ENCODE measurements at places on chromosomes 5 and 9. TPM values are rescaled to one million over a fixed set of nuclear protein-coding genes. Genes with fewer than 3 reads are reported as not detected.

DNA sequence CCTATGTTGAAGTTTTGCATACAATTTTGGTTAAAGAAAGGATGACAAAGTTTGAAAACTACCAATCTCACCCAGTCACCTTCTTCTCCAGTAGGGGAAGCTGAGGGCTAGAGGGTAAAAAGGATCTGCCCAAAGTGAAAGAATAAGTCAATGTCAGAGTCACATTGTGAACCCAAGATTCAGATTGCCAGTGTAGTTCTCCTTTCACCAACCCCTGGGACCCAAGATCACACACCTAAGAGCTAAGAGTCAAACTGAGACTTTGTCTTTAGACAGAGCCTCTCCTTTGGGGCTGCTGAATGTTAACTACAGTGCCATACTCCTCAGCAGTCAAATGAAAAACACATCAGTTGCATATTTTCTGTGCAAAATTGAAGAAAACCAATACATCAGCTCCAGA is 210.6 kb downstream of the ATP10B start:
- DNase-seq: no peak

GRCh38 chr9:90009447-90009846 is 404.6 kb downstream of the GADD45G start:
- DNase-seq: no peak

DNA sequence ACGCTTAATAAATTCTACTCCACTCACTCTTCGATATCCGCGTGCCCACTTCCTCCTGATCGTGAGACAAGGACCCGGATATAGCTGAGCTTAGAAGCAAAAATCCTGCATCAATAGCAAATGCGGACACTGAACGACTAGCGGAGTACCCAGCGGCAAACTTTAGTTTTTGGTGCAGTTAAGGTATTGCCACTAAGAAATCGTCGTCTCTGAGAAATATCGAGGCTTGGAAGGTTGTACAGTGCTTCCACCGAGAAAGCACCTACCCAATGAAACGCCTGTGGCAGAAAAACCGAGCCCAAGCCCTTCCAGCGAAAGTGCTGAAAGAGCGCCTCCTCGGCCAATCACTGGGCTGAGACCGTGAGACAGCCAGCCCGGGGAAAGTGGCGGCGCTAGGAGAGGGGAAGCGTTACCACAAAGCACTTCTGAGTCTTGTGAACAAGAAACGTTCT is 32.2 kb downstream of the ANXA2R start:
- DNase-seq: peak; percentile 88

Gene PCDHGA9
- 7.8 TPM for total RNA-seq

Gene PPP3R2
- not detected for total RNA-seq

DNA sequence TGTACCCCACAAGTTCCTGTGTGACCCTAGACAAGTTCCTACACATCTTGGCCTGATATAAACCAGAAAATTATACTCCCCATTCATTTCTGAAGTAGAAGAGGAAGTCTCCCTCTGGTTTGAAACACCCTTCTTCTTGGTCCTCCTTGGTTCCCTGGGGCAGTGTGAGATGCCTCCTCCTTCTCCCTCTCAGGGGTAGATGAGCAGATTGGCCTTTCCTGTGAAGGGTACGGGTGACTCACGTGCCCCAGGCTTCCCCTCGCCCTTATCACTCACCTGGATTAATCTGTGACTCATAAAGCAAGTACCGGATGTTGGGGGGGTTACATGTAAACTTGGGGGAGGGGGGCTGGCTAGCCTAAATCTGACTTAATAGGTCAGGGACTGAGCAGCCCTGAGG is 11.1 kb upstream of the AQP3 start:
- DNase-seq: no peak

DNA sequence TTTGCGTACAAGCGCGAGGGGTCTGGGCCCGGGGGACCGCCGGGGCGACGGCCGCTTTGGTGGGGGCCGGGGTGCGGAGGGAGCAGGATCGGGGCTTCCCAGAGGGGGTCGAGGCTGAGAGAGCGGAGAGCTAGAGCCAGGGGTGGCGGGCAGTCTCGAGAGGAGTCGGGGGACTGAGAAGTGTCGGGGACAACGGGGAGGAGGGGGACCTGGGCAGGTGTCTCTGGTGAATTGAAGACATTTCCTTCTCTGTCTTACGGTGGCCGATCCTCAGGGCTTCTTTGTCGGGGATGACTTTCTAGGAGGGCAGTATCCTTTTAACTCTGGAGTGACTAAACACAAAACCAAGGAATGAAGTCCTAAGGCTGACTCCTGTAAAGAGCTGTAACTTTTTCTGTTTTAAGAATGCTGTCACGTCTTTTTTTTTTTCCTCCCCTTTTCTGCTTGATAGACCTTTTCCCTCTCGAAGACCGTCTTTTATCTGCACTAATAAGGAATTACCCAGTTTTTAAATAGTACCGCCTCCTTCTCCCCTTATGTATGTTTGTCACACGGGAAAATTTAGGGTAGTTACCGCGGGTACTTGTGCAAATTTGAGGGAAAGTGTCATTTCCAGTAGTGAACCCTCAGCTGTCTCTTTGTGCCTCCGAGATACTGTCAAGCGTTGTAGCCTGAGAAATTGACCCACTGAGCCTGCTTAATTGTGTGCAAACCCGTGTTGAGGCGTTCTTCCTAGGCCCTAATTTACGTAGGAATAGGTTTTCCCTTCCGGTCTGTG is 822 bp downstream of the DENND4C start:
- DNase-seq: peak; percentile 69

GRCh38 chr9:133658442-133659431 is 22.6 kb downstream of the DBH start:
- DNase-seq: no peak

Gene TNC
- 2.7 TPM for total RNA-seq

GRCh38 chr5:106454651-106455415 is 1215.9 kb downstream of the EFNA5 start:
- peak; percentile 81 for DNase-seq

Gene PCDHA4
- total RNA-seq: 12.5 TPM

Gene HTR4
- total RNA-seq: not detected

DNA sequence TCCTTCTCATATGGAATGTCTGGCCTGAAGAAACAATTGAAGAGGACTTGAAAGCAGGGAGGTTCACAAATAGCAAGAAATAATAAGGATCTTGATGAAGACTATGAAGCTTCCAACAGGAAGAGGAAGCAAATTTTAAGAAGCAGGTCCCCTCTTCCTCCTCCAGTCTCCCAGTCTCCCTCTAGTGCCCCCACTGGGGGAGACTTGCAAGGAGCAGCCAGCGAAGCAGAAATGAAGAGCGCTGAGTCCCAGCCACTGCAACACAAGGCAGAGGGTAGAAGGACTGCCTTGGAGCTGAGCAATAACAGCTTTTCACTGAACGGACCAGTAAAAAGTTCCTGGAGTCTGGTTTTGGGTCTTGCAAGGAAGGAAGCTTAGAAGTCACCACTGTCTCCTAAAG is 32.6 kb upstream of the ACO1 start:
- DNase-seq: peak; percentile 81

DNA sequence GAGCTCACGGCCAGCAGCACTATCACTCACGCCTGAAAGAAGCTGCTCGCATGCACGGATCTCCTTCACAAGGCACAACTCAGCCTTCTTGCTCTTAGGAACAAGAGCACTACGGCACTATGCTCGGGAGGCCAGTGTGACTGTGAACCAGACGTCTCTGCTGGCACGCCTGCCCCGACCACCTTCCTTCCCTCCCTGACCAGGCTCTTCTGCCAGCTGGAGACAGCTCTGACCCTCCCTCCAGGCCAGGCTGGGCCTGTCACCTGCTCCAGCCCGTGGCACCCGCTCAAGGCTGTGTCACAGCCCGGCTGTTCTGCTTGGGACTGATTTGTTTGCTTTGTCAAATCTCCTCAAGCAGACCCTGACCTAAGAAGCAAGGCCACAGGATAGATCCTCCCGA is 7.0 kb downstream of the TBC1D9B start:
- DNase-seq: no peak

Gene PCDHGB1
- 8.9 TPM for total RNA-seq

Gene TLX3
- total RNA-seq: 0.83 TPM

Gene DDX4
- not detected for total RNA-seq

GRCh38 chr9:6443661-6444060 is 30.7 kb downstream of the UHRF2 start:
- no peak for DNase-seq

GRCh38 chr5:179417696-179418095 is 72.4 kb upstream of the ADAMTS2 start:
- DNase-seq: no peak

Gene FIBCD1
- total RNA-seq: 15.5 TPM

DNA sequence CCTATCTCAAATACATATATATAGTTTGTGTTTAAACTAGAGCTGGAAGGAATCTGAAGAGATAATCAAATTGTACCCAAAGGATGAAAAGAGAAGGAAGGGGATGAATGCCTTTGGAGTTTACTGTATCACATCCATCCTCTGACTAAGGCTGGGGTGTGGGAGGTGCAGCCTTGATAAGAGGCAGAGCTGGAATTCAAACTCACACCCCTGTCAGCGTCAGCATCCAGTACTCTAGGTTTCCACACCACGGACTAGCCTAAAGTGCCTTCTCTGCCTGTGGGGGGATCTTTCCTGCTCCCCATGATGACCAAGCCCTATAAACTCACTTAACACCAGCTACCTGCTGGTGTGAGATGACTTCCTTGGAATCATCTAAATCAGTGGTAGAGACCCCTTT is 48.1 kb downstream of the EPB41L4B start:
- DNase-seq: no peak

Gene BTNL8
- 0.85 TPM for total RNA-seq

- DNase-seq: no peak
Measured at GRCh38 chr5:53327811-53328334, 152.6 kb upstream of the FST start.

Gene FBXL7
- total RNA-seq: 15.4 TPM

Gene TMEM252
- total RNA-seq: not detected

Gene INSL4
- not detected for total RNA-seq

Gene CDC20B
- not detected for total RNA-seq

DNA sequence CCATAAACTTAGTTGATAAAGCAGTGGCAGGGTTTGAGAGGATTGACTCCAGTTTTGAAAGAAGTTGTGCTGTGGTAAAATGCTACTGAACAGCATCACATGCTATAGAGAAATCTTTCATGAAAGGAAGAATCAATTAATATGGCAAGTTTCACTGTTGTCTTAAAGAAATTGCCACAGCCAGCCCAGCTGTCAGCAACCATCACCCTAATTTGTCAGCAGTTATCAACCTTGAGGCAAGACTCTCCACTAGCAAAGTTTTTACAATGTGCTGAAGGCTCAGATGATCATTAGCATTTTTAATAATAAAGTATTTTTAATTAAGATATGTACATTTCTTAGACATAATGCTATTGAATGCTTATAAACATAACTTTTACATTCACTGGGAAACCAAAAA is 101.0 kb upstream of the SH3GL2 start:
- no peak for DNase-seq

Gene SAPCD2
- 60.3 TPM for total RNA-seq

DNA sequence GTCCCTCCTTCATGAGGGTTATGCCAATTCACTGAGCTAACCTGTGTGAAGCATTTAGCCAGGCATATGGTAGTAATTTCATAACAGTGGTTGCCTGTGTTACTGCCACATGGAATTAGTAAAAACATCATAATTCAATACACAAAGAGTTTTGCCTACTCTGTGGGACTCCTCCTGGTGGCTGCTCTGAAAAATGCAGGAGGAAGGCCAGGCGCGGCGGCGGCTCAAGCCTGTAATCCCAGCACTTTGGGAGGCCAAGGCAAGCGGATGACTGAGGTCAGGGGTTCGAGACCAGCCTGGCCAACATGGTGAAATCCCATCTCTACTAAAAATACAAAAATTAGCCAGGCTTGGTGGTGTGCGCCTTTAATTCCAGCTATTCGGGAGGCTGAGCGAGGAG is 547.3 kb downstream of the CDK5RAP2 start:
- peak; percentile 56 for DNase-seq

DNA sequence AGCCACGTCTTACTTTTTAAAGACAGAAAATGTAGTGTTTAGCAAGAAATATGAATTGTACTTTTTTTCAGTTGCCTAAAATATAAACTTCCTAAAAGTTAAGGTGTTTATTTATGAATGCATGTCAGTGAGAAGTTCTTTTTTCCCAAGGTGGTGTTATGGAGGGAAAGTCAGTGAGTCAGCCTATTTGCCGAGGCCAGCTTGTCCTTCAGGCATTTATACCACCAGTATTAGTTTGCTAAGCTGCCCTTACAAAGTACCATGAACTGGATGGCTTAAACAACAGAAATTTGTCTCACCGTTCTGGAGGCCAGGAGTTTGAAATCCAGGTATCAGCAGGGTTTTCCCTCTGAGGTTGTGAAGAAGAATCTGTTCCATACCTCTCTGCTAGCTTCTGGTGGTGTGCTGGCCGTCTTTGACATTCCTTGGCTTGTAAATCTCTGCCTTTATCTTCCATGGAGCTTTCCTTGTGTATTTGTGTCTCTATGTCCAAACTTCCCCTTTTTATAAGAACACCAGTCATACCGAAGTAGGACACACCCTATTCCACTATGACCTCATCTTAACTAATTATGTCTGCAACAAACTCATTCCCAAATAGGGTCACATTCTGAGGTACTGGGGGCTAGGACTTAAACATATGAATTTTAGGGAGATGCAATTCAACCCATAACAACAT is 38.4 kb downstream of the PRKACG start:
- DNase-seq: no peak

Gene CHMP5
- total RNA-seq: 30.9 TPM

- no peak for DNase-seq
Measured at GRCh38 chr5:43300112-43300511, 13.1 kb downstream of the HMGCS1 start.

DNA sequence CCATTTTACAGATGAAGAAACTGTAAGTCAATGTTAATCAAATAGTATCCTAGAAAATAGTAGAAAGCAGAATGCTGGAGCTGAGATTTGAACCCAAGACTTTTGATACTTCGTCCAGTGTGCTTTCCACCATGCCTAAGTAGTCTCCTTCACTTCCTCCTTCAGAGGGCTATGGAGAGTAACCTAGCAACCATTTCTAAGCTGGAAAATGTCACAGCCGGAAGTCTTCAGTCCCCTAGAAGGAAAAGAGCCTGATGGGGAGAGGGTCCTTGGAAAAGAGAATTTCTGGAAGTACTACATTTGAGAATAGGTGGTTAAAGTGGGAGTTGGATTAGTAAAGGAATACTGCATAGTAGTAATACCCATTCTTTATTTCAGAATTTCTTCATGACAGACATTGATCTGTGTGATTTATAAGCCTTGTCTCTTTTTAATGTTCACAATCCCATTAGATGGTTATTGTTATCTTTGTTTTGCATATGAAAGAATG is 32.7 kb downstream of the PCDHAC2 start:
- peak; percentile 69 for DNase-seq

DNA sequence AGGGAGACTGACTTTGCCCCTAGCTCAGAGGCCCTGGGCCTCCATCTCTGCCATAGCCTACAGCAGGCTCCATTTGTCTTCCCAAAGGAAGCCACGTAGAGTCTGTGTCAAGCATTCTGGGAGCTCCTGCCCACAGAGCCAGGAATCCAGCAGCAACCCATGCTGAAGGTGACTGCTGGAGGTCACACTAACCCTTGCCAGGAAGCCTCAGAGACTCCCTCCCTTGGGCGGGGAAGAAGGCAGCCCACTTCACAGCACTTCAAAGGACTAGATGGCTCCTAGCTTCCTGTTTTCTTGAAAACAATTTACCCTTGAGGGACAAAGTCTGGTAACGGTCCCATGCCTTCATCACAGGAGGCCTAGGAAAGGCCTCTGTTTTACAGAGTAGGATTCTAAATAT is 1.7 kb downstream of the CKMT2 start:
- DNase-seq: no peak
